ENCODE measurements at places on chromosomes 4 and X.

DNA sequence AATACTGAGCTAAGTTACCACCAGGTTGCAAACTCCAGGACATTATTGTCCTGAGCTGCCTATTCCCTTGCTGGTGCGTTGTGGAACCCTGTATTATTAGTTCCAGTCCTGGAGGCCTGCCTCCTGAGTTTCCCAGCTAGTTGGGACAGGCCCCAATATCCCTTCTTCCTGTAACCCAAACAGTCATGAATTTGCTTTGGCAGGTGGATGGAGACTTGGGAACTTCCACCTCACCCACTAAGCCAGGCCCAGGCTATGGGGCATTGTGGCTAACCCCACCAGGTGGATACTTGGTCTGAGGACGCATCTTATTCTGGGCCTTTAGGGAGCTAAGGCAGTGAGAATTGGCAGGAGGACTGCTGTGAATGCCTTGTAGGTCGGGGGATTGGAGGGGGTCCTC is 5.0 kb downstream of the RBM3 start:
- DNase-seq = no peak

GRCh38 chrX:40933706-40934425 is 151.4 kb upstream of the USP9X start:
- peak; percentile 57 for DNase-seq

GRCh38 chr4:89204624-89205023 is 93.3 kb downstream of the TIGD2 start:
- DNase-seq = no peak

GRCh38 chr4:37885496-37885895 is 5.4 kb upstream of the TBC1D1 start:
- DNase-seq = no peak

GRCh38 chr4:54741202-54741601 is 83.4 kb downstream of the KIT start:
- no peak for DNase-seq

- no peak for DNase-seq
These were observed 105.5 kb upstream of the NEIL3 start for GRCh38 chr4:177204126-177204525.

DNA sequence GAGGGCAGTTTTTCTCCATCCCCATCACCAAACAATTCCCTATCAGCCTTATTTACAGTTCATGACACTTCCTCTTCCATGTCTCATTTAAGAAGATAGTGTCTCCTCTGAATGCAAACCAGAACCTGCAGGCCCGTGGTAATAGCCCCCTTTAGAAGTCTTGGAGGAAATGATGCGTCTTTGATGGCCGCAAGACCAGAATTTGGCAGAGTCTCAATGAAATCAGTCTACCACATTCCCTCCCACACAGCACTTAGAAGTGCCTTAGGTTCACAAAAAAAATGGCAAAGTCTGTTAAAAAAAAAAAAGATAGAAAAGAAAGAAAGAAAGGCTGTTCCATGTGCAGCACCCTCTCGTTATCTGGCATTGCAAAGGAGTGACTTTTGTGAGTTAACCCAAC is 2.1 kb upstream of the KDR start:
- DNase-seq = no peak

DNA sequence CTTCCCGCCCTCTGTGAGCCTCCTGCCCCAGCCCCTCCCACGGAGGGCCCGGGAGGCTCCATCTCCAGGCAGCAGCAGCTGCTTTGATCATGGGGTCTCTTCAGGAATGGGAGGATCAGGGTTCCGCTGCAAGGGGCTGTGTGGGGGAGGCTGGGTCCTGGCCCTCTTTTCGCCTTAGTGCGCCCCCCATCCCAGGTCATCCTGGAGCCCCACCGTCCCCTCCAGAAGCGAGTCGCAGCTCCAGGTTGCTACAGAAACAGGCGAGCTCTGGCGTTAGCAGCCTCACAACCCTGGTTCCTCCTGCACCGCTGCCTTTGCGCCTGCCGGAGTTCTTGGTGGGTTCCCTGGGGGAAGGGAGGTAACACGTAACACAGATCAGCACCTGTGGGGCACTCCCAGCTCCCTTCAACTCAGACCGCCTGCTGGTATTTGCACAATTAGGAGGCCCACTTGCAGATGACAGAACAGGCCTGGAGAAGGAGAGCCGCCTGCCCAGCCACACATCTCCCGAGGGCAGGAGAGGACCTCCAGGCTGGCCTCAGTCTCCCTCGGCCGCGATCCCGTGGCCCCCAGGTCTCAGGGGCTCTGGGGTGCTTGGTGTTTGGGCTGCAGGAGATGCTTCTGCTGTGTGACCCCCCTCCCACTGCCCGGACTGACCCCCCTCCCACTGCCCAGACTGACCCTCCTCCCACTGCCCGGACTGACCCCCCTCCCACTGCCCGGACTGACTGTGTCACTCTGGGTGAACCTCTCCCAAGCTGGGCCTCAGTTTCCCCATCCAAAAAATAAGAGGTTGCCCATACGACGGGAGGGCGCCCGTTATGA is 64.2 kb upstream of the ADRA2C start:
- DNase-seq = no peak

DNA sequence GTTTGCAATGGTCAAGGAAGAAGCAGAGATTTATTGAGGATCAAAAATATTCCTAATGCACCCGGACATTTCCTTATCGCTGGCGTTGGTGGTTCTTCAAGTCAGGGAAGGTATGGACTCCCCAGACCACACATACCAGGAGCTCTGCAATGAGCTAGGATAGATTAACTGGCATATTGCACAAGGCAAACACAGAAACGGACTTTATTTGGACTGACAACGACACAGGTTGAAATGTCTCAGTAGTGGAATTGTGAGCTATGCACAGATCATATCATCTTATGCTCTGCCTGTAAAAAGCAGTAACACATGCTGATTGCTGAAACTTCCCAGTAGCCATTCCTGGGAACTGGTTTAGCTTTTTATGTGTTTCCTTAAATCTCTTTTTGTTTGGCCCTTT is 1.7 kb downstream of the TSPAN7 start:
- DNase-seq = no peak

DNA sequence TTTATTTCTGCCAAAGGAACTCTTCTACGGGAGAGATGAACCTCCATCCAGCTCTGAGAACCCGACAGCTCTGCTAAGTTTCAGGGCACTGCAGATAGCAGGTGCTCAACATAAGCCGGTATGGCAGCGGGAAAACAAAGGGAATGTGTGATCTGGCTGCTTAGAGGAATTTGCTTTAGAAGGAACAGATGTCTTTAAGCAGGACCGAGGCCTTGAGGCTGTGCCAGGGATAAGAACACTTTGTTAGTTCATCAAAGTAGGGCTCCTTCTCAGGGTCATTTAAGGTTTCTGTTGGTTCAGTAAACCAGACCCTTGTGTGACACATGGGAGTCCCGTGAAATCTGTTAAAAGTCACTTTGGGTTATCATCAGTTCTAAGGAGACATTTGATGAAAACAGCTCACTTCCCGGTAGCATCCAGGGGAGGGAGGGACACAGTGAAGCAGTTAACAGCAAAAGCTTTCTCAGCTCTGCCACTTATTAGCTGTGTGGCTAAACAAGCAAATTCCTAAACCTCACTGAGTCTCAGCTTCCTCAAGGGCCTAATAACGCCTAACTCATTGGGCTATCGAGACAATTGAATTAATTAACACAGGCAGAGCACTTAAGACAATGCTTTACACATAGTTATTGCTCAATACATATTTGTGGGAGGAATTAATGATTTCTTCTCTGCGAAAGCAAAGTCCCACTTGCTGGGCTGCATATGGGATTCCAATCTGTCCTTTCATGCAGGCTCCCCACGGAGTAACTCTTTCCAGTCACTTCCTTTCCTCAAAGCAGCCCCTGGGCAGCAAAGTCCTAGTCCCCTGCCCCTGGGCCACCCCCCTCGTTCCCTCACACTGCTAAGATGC is 2.9 kb upstream of the FTSJ1 start:
- DNase-seq = no peak

- DNase-seq = no peak
These were observed 1452.7 kb upstream of the TENM3 start for GRCh38 chr4:180790471-180790870.

GRCh38 chr4:31445526-31445925 is 725.4 kb downstream of the PCDH7 start:
- no peak for DNase-seq

DNA sequence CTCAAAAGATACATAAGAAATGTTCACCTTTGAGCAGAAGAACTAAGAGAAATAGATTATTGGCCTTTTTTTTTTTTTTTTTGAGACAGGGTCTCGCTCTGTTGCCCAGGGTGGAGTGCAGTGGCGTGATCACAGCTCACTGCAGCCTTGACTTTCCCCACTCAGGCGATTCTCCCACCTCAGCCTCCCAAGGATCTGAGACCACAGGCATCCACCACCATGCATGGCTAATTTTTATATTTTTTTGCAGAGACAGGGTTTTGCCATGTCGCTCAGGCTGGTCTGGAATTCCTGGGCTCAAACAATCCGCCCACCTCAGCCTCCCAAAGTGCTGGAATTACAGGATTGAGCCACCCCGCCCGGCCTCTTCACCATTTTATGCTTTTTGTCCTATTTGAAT is 2.9 kb upstream of the TLR6 start:
- no peak for DNase-seq

GRCh38 chr4:120293341-120293740 is 226.7 kb upstream of the MAD2L1 start:
- DNase-seq = no peak

DNA sequence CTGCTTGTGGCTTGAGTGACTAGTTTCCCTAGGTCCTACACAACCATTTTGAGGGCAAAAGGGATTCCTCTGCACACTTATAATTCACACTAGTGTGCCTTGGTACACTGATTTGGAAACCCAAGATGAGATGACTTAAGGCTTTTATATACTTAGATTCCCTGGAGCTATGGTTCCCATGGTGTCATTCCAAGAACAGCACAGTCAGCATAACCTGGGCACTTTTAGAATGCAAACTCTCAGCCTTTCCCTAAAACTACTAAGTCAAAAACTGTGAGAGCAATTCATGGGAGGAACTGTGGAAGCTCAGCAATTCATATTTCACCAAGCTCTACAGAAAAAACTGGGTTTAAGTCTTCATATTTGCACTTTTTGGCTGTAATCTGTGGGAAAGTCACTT is 38.0 kb upstream of the ZC4H2 start:
- DNase-seq = no peak

- no peak for DNase-seq
These were observed at the start of gene SH2D1A for GRCh38 chrX:124346117-124346876. Gene SH2D1A (plus strand): TSS chrX:124346563. CDS start chrX:124346643, 80 bp downstream.

GRCh38 chr4:156581282-156582063 is 390.1 kb downstream of the PDGFC start:
- DNase-seq = no peak

DNA sequence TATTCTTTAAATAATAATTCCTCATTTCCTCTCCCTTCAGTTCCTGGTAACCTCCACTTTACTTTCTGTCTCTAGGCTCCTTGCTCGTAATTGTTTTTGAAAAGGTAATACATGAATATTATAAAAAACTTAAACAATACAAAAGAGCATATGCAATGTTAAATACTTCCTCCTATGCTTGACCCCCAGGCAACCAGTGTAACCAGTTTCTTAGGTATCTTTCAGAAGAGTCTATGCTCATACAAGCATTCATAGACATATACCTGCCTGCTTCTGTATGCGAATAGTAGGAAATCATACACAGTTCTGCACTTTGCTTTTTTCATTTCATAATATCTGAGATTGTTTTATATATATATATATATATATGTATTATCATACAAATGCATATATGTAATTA is 2.6 kb upstream of the MID2 start:
- DNase-seq = no peak

DNA sequence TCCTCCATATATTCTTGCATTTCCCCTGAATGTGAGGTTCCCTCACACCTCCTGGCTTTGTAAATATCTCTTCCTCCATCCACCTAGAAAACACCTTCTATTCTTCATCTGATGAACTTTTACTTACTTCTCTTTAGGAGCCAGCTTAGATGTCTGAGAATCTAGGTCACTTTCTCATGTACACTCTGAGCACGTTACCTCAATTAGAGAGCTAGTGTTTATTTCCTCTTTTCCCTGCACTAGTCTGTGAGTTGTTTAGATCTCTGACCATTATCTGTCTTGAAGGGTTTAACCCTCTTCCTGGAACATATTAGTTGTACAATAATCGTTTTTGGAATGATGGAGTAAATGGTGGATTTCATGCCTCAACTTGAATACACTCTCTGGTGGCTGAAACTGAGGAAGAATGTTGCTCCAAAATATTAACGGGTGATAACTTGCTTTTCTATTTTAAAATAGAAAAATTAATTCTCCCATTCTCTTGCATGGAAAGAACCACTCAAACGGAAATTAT is 8.5 kb upstream of the NEIL3 start:
- peak; percentile 42 for DNase-seq

- DNase-seq = no peak
These were observed 17.3 kb downstream of the NIPAL1 start for GRCh38 chr4:48033825-48034413.

DNA sequence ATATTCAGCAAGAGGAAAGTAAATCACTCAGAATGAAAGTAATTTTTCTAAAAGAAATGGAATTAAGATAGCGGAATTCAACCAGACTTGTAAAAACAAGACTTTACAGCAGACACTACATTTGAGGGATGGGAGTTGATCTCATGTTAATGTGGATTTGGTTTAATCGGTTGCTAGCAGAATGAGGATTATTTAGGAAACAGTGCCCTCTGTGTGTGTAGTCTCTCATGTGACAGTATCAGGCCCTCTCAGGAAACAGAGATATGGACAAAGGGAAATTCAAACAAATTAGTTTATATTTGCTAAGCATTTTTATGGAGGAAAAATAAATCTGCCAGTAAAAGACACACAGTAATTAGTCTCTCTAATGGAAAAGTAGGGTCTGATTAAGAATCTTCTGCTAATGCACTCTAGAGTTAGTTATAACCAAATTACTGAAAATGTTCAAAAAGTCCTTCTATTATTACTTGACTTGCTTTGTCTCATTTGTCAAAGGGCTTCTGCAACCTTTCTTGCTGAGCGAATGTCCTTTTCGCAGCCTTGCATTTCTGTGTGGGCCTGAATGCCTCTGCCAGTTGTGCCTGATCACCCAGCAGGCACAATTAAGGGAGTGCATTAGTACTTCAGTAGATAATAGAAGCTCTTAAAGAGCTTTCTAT is 1282.3 kb upstream of the TENM3 start:
- no peak for DNase-seq

- no peak for DNase-seq
These were observed 99.4 kb upstream of the NDP start for GRCh38 chrX:44072631-44073030.

DNA sequence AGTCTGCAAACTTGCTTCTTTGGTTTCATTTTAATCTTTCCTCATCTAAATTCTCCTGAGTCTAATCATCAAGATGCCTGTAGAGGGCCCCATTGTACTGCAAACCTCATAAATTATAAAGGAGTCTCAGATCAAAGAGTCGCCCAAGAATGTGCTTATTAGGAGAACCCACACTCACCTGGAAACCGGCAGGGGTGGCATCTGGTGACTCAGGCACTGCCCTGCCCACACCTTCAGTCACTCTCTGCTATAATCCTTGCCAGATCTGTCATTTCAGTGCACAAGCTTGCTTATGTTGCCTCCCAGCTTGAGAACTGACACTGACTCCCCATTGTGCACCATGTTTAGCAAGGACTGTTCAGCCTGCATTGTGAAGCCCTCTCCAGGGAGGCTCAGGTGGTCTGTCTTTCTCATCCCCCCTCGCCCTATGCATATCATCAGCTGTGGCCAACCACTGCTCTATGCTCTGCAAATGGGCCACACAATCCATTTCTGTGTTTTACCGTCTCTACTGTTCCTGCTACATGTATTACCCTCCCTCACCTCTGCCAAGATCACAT is 12.4 kb downstream of the EPGN start:
- no peak for DNase-seq

GRCh38 chr4:117900832-117901231 is 133.5 kb upstream of the NDST3 start:
- no peak for DNase-seq

- DNase-seq = no peak
These were observed 3.9 kb downstream of the RAB9A start for GRCh38 chrX:13692771-13693231.
